ENCODE measurements at places on chromosomes 12 and 14.

- no peak for DNase-seq
Measured at GRCh38 chr14:96662116-96662970, 134.8 kb upstream of the VRK1 start.

- DNase-seq, result no peak
Measured at GRCh38 chr12:1870998-1871917, 47.2 kb downstream of the CACNA2D4 start.

- no peak for DNase-seq
Measured at GRCh38 chr14:64502456-64502855, 1.2 kb downstream of the ZBTB25 start.

- DNase-seq, result no peak
Measured at GRCh38 chr12:127381043-127381668, 885.8 kb upstream of the TMEM132C start.

GRCh38 chr12:38166225-38166624 is 150.3 kb upstream of the ALG10B start:
- no peak for DNase-seq

DNA sequence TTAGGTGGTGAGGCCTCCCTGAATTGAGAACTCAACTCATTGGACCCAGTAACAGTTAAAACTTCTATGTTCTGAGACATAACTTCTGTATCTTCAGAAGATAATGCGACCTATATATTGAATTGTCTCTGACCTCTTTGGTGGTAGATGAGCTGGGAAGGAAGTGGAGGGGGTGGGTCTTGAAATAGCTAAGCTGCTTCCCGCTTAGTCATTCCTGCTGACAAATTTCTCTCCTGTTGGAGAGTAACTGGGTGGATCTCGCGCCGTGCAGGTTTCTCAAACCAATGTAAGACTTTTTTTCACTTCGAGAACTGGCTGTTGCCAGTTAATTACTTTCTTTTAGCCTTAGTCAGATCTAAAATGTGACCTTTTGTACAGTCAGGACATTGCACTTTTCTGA is 100.8 kb downstream of the PPHLN1 start:
- no peak for DNase-seq

DNA sequence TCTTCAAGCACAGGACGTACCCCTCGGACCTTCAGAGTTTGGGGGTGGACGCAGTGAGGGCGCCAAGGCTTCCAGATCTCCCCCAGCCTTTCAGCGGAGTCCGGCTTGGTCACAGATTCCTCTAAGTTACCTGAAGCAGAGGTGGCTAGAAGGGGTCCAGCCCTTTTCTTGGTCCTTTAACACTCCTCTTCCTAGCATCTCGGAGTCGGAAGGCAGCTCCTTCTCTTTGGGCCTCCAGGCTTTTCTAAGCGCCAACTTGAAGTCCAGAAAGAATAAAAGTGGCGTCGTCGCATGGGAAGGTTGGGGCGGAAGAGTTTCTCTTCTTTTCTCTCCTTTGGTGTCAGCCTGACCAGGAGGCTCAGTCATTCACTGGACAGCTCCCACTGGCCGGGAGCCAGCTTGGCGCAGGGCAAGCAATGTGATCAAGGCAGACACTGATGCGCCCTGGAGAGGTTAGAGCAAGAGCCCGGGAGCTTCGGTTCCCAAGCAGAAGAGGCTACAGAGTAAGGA is 9.6 kb downstream of the OR6S1 start:
- no peak for DNase-seq

GRCh38 chr14:55609681-55610080 is 29.7 kb downstream of the KTN1 start:
- no peak for DNase-seq

GRCh38 chr14:95476747-95477146 is 39.7 kb downstream of the SYNE3 start:
- DNase-seq, result no peak

DNA sequence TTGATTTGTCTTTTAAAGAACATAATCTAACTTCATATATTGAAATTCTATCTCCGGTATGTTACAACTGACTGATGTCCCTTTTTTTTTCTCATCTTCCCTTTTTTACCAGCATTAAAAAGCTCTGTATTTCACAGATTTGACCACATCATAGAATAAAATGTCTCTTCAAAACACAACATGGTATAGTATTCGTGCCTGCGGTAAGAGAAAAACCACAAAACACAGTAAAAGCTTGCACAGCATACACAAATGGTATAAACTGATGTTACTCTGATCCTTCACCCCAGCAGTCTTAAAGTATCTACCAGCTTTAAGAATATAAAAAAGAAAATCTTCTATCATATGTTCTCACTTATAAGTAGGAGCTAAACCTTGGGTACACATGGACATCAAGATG is 83.4 kb downstream of the HECTD1 start:
- DNase-seq, result peak; percentile 20
